SW480 (cell line): ENCODE measurements at places on chromosomes 7 and 10.

DNA sequence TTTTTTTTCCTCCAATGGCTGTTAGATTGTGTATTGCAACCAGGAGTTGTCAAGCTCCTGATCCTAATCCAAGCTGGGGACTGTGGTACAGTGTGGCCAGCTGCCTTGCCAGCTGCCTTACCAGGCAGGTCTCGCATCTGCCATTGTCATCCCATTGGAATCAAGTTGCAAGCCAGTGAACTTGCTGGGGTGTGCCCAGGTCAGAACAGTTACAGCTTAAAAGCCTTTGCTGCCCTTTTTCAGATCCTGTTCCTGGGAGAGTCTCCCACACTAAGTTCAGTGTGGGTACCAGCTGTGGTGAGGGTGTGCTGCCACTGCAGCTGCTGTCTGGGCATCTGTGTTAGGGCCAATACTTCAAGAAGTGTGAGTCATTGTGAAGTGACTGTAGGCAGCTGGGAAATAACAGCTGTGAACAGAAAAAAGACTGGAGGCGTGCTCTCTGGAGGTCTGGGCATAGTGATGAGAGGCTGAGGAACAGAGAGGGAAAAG lies 72.8 kb downstream of the CCNY start:
- peak; percentile 57 for DNase-seq

DNA sequence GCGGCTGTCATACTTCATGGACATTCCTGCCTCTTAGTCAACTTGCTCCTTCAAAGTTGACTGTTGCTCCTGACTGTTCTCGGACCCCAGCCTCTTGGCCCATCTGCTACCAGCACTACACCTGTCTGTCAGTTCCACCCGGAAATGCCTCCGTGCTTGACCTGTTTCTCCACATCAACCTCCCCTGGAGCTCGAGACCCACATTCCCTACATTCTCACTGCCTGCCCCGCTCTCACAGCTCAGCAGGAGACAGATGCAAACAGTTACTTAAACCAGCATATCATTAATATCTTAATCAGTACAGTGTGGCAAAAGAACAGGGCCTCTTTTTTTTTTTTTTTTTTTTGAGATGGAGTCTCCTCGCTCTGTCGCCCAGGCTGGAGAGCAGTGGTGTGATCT lies 174.3 kb downstream of the NRP1 start:
- no peak for DNase-seq

DNA sequence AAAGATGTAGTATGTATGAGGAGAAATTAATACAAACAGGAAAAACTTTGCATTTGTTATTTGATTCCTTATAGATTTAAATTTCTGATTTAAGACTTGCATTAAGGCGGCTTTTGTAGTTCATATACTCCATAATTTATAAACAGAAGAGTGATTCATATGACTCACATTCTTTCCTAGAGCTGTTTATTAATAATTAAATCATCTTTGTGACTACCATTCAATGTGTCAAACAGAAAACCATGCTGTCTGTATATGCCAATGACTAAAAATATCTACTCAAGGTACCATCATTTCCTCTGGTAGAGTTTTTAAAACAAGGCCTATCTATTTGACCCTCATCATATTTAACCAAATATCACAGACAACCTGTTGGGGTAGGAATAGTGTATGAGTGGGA lies 501.7 kb downstream of the PARD3 start:
- no peak for DNase-seq

DNA sequence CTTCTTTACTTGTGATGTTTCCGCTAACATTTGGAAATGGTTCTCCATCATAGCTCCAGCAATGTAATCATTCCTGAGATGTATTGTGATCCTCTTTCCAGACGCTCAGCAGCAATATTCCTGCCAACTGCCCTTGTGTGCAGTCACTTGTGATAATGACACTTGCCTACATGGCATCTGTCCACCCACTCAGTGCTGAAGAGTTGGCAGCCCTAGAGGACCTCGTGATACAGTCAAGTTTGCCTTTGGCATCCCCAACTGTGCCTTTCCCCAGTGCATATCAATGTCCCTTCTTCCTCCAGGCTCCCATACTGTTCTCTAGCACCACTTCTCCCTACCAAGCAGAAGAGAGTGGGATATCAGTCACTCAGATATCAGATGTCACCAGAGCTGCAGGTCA lies 64.9 kb downstream of the MYOF start:
- no peak for DNase-seq

DNA sequence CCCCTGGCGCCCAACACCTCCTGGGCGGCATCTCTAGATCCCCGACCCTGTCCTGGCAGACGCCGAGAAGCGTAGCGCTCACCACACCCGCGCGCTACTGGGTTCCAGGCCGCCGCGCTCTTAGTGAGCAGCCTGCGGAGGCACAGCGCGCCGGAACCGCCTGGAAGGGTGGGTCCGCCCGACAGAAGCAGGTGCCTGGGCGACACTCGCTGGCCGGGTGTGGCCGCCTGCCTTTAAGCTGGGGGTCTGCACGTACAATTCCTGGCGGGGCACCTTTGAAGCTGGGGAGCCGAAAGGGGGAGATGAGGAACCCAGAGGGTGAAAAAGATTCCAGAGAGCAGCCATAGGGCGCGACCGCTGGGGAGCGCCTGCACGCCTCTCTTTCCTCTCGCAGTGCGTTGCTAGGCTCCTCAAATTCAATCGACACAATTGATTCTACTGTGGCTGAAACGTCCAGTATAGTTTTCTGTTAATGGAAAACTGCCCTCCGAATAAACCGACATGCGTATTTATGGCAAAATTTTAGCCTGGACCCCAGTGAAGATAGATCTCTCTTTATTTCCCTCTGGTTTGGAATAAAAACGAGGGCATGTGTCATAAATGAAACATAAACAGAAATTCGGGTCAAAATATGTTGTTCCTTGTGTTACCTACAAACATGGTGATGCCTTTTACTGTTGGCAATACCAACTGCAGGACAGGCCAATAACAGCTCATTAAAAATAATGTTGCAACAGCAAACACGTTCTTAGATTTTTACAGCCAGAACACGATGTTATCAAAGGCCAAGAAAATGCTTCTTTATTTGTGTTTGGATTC lies 4.6 kb downstream of the HMX3 start:
- DNase-seq = peak; percentile 56

- DNase-seq = no peak
Measured at GRCh38 chr7:31478721-31479120, 35.2 kb upstream of the ITPRID1 start.

DNA sequence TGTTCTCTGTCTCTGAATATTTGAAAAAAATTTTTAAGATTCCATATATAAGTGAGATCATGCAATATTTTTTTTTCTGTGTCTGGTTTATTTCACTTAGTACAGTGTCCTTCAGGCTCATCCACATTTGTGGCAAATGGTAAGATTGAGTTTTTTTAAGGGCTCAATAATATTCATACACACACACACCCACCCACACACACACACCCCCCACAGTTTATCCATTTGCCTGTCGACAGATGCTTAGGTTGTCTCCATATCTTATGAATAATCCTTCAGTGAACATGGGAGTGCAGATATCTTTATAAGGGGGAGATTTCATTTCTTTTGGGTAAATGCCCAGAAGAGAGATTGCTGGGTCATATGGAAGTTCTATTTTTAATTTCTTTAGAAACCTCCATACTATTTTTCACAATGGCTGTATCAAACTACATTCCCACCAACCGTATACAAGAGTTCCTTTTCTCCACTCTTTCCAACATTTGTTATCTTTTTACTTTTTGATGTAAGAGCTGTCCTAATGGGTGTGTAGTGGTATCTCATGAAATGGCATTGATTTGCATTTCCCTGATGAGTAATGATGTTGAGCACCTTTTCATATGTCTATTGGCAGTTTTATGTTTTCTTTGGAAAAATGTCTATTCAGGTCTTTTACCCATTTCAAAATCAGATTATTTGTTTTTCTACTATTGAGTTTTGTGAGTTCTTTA lies 35.0 kb downstream of the AUTS2 start:
- DNase-seq = no peak

DNA sequence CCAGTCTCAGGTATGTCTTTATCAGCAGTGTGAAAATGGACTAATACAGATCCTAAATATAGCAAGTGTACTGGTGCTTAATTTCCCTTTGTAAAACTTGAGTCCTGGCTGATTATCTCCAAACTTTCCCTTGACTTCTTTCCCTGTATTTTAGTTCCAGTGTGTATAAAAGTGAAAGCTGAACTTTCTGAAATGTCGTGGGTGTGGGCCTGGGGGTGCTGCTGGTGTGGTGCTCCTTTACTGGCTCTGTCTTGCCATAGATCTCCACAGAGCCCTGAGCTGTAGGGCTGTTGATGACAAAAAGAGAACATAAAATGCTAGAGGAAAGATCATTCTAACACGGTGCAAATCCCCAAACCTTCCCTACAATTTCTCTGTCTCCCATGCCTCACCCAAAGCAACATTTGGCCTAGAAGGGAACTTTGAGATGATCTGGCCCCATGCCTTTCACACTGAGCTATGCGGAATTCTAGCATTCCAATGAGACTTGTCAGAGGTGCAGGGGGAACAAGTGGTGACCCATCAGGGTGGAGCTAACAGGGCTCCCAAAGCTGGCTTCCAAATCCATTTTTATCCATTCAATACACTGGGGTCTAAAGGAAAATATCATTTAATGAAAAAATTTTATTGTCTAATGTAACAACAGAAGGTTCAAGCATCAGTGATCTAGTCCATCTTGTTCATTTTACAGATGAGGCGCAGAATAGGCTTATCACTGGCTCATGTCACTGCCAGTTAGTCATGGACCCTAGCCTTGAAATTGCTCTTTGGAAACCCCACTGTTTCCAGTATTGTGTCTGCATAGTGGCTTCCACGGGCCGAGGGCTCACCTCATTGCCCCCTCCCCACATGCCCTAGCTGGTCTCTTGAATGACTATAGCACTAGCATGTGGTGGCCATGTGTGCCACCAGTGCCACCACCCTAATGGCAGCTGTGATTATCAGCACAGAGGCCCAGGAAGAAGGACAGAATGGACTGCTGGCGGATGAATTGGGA lies 1000.9 kb downstream of the LRMDA start:
- DNase-seq = peak; percentile 56
